ENCODE measurements at places on chromosomes 16 and 17.

DNA sequence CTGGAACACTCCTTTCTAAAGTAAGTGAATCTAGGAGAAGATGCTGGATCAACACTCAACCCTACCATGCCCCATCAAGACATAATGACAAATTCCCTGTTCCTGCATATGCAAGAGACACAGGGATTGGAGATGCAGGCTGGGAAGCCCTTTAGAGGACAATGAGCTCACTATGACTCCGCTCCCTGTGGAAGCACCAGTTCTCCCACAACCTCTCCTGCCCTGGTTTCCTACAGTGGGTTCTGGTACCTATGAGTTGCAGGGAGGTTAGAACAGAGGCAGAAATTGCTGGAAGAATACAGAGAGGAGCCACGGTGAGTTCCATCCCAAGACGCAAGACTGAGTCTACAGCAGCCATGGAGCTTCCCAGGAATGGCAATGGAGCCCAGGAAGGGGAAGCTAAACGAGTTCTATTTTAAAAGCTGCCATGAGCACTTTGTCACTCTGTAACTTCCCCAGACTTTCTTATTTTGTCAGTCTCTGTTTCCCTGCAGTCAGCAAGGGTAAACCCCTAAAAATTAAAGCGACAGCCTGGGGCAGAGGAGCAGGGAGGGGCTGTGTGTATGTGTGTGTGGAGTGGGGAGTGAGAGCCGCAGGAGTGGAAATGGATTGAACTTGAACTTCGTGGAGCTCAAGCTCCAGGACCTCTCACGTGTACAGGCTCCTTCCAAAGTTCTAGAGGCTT lies 42.3 kb upstream of the PIK3R6 start:
- no peak for DNase-seq

GRCh38 chr16:11517961-11518360 lies 68.8 kb downstream of the LITAF start:
- no peak for DNase-seq

DNA sequence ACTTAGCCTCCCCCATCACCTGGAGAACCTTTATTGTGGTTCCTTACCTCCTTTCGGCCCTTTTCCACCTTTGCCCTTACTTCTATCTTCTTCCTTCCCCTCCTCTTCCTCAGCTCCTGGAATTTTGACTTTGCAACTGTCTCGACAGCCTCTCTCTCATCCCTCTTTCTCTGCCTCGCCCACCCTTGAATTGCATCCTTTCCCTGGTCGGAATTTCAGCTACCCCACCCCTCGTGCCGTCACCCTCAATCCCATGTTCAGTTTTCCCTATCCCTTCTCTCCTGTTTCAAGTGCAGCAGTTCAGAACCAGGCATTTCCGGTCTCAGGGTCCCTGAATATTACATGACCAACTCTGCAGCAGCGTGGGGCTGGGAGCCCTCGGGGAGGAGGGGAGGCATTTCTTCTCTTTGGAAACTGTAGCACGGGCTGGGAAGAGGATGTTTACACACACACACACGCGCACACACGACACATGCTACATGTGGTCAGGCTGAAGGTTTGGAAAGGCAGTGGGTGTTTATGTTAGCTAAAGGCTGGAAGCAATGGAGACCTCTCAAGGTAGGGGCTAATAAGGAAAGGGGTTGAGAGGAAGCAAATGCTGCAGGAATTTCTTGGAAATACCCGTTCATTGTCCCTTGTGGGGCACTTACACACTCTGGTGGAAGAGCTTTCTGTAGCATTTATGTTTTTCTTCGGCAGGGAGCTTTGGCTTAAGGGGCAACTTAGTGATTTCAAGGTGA lies 971 bp downstream of the MINK1 start:
- no peak for DNase-seq

GRCh38 chr17:38476549-38476948 lies 48.3 kb downstream of the ARHGAP23 start:
- DNase-seq, result no peak

GRCh38 chr16:4273858-4274311 lies 1.1 kb upstream of the TFAP4 start:
- no peak for DNase-seq

DNA sequence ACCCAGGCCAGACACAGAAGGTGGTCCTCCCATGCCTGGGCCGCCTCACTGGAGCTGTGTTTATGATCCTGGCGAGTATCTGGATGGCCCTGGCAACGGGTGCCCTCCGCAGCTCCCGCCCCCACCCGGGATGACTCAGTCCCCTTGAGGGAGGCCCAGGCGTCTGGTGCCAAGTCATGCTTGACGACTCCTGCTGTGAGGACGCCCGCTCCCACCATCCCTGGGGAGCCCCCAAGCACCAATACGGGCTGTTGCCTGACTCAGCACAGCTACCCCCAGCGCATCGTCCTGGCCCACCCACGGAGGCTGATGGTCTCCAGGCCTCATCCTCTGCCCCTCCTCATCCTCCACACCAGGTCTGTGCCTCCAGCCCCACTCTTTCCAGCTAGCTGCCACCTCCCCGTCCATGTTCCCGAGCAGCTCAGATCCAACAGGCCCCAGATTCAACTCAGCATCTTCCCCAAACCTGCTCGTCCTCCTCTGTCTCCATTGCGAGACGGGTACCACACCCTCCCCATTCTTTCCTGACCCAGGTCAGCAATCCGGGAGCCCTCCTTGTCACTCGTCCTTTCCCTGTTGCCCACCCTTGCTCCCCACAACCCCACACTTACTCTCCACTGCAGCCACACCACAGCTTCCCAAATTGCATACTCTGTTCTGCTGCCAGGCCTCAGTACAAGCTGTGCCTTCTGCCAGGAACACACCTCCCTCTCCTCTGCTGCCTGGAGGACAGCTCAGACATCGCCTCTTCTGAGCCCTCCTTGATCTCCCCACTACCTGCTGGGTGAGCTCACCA lies 2.6 kb downstream of the CAMKK1 start:
- DNase-seq, result peak; percentile 86

- DNase-seq, result no peak
Measured at GRCh38 chr16:55944377-55944802, 69.2 kb upstream of the CES5A start.

GRCh38 chr16:24541233-24541933 lies 2.0 kb downstream of the RBBP6 start:
- no peak for DNase-seq

- no peak for DNase-seq
Measured at GRCh38 chr16:49524947-49525315, 151.3 kb downstream of the C16orf78 start.

DNA sequence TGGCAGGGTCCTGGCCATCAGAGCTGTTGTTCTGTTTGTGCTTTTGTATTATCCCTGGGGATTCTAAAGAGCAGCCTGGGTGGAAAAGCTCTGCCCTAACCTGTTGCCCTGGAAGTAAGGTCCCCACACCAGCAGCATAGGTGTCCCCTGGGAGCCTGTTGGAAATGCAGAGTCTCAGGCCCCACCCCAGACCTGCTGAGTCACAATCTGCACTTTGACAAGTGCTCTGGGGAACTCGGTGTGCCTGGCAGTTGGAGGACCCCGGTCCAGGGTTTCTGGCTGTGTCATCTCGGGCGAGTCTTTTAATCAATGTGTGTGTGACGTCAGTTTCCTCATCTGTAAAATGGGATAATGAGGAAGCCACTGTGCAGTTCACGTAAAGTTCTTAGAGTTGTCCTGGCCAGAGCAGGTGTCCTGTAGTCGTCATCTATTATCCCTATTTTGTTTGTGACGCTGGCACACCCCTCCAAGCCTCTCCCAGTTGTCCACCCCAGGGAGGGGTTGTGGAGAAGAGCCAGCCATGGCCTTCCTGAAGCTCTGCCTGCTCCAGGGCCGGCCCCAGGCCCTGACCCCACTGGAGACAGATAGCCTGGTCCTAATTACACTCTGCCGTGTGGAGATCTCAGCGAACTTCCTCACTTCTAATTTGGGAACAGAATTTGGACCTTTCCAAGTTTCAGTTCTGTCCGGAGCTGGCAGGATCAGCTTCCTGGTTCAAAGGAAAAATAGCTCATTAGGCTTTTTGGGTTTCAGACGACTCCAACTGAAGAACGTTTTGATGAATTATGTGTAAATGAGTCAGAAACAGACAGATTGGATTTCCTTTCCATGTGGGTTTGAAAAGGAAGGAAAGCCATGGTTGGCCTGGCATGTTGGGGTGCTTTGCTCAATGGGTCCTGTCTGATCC lies 295.7 kb upstream of the FOXF1 start:
- DNase-seq, result no peak

DNA sequence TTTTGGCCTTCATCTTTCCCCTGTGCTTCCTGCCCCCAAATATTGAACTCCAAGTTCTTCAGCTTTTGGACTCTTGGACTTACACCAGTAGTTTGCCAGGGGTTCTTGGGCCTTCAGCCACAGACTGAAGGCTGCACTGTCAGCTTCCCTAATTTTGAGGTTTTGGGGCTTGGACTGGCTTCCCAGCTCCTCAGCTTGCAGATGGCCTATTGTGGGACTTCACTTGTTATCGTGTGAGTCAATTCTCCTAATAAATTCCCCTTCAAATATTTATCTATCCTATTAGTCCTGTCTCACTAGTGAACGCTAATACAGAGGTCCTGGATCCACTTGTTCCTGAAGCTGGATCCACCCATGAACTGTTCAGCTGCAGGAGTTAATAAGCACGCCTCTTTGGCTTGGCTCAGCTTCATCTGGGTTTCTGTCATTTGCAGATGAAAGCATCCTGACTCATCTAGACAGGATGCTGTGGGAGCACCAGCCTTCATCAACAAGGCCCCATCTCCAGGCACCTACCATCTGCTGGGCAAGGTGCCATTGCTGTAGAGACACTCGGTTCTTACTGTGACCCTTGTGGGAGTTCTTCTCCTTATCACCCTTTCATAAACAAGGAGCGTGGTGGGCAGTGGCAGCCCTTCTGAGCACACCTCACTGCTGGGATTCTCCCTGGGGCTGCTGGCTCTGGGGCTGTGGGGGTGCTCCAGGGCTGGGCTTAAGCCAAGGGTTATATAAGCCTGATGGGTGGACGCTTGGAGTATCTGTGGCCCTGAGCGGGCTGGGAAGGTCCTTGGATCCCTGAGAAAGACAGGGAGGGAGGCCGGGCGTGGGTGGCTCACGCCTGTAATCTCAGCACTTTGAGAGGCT lies 23.1 kb downstream of the LAT start:
- no peak for DNase-seq

DNA sequence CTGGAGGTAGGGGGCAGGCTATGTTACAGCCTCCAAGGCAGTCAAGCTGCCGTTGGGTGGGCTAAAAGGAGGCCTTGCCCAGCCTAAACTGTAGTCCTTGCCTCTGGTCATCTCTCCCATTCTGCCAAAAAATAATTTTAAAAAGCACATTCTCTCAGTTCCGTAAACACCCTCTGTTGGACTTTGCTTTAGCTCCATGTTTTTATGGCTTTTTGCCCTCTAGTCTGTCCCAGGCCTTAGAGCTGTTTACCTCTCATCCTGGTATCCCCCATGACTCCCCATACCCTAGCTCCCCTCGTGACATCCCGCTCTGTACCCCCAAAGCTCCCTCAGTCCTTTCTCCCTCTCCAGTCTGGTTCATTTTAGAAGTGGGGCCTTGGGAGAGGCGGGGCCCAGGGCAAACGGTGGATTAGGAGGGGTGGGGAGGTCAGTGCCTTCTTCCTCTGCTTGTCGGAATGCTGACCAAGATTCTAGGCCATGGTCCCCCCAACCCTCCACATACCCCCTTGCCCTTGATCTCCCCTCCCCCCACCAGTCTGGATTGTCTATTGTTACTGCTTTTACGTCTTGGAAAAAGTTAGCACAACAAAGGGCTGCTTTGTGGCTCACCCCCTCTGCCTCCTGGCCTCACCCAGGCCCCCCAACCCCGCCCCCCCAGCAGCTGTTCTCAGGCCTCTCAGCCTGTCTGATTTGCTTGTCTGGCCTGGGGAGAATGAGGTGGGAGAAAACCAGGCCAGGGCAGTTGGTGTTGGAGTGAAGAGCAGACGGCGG lies 18.4 kb downstream of the GJD3 start:
- no peak for DNase-seq

- no peak for DNase-seq
Measured at GRCh38 chr16:30084816-30085159, 6.9 kb downstream of the TBX6 start.

DNA sequence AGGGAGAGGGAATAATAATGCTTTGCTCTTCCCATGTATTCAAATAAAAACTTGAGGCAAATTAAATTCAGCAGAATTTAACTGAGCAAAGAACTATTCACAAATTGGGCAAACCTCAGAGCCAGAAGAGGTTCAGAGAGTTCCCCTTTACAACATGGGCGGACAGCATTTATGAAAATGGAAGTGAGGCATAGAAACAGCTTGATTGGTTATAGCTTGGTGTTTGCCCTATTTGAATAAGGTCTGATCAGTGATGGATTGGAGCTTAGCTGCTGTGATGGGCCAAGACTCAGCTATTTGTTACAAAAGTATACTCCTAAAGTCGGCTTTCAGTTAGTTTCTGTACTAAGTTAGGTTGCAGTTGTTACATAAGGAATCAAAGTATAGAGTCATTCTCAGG lies 63.0 kb downstream of the TMEM100 start:
- DNase-seq, result no peak

DNA sequence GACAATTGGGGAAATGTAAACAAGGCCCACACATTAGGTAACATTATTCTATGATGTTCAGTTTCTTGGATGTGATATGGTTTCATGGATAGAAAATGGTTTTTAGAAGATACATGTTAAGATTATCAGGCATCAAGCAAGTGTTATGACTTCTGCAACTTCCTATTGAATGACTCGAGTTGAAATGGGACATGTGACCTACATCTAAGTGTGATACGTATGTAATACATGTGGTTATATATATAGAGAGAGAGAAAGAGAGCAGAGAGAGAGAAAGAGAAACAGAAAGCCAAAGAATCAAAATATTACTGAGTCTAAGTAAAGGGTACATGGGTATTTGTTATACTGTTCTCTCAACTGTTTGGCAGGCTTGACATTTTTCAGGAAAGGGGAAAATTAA lies 1.7 kb downstream of the TMEM170A start:
- DNase-seq, result no peak

DNA sequence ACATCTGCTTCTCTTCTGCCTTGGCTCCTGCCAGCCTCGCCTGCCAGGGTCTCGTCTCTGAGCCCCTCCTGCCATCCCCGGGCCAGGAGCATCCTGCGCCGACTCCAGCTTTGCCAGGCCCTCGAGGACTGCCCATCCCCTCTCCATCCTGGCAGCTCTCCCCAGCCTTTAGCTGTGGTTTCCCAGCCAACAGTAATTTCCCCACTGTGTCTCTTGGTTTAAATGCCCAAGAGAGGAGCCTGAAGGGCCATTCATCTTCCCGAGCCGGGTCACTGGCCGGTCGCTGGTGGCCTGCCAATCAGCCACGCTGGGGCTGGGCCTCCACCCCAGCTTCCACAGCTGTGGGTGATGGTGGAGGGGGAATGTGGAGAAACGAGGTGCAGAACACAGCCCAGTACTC lies 47.8 kb downstream of the MRC2 start:
- DNase-seq, result no peak

- no peak for DNase-seq
Measured at GRCh38 chr17:28946239-28946638, 5.1 kb downstream of the PHF12 start.

DNA sequence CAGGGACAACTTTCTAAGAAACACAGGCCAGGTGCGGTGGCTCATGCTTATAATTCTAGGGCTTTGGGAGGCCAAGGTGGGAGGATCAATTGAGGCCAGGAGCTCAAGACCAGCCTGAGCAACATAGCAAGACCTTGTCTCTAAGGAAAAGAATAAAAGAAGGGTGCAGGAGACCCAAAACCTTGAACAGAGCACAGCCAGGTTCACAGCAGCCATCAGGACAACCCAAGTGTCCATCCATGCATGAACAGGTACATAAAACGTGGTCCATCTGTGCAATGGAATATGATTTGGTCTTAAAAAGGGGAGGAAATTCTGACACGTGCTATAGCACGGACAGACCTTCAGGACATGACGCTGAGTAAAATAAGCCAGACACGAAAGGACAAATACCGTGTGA lies 91.0 kb downstream of the PGS1 start:
- no peak for DNase-seq
